ENCODE measurements at places on chromosomes 13 and 19. TPM values are rescaled to one million over a fixed set of nuclear protein-coding genes. Genes with fewer than 3 reads are reported as not detected.

DNA sequence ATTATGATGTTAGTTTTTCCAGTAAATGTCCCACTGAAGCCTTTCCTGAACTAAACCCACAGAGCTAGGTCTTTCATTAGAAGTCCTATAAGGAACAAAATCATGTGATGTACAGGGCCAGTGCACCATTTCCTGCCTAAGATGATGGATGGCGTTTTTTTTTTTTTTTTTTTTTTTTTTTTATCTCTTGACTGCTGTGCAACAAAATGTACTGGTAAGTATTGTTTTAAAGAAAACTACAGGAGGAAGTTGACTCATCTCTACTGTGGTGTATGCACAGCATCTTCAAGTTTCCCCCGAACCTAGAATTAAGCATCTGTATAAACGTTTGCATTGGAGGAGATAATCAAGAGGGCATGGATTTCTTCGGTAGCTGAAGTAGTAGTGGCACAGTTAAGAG lies 197.5 kb downstream of the NBEA start:
- H3K27ac ChIP-seq: no peak overlapping the region
- peaks cover 14% of the 10 kb centered on the region for H3K4me1 ChIP-seq
- no peak for DNase-seq

DNA sequence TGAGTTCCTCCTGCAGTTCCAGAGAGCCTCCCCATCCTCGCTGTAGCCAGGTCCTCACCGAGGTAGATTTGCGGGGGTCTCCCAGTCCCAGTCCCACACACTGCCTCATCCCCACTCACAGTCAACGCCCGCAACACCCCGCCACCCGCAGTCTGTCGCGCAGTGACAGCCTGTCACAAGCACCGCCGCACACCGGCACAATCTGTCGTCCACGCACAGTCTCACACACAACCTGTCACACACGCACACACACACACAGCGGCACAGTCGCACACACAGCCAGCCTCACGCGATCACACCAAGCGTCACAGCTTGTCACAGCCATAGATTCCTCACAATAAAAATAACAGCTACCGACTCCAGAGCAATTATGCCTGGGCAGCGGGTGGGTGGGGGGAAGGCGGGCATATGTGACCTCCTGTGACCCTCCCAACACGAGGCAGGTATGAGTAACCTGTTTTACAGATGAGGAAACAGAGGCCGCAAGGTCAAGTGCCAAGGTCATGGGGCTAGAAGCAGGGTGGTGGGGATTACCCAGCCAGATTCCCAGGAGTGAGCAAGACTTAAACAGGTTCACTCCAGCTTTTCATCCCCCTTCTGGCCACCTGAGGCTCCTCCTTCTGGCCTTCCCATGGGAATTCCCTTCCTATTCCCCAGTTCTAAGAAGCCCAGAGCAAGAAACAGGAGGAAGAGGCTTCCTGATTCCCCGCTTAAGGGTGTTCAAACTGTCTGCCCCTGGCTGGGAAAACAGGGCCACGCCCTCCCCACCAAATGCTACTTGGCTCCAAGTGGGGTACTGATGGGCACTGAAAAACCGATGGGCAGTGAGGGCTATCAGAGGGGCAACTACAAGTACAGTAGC lies 13.9 kb downstream of the NFIX start:
- H3K36me3 ChIP-seq: peaks cover 2% of the 10 kb centered on the region
- peaks cover 16% of the 10 kb centered on the region for H3K4me1 ChIP-seq
- no peak for DNase-seq
- H3K27me3 ChIP-seq: peaks cover 51% of the 10 kb centered on the region
- H3K4me3 ChIP-seq: no peak overlapping the region

GRCh38 chr19:2490659-2491058 lies 14.7 kb downstream of the GADD45B start:
- no peaks in the 10 kb centered on the region for H3K36me3 ChIP-seq
- no peak overlapping the region for H3K27ac ChIP-seq
- no peak for DNase-seq
- peaks cover 60% of the 10 kb centered on the region for H3K27me3 ChIP-seq
- no peak overlapping the region for H3K4me3 ChIP-seq

GRCh38 chr13:34570698-34571353 lies 371.2 kb upstream of the NBEA start:
- DNase-seq: no peak
- no peaks in the 10 kb centered on the region for H3K36me3 ChIP-seq
- no peaks in the 10 kb centered on the region for H3K27me3 ChIP-seq
- no peaks in the 10 kb centered on the region for H3K4me1 ChIP-seq

DNA sequence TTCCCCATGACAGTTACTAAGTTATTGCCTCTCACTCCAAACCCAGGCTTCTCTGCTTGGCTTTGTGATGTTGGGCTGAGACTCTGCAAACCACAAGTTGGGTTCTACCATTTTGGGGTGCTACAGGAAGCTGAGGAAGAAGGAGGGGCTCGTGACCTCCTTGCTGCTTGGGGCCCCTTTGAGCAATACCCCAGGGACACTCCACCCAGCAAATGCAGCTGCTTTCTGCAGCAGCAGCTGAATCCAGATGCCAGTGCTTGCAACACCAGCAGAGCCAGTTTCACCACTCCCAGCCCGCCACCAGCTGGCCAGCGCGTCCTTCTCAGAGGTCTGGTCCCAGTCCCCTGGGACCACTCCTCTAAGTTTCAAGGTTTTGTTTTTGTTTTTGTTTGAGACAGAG lies 22.0 kb upstream of the UBAC2 start:
- H3K27ac ChIP-seq: no peak overlapping the region
- peaks cover 5% of the 10 kb centered on the region for H3K27me3 ChIP-seq
- no peak for DNase-seq
- no peak overlapping the region for H3K4me3 ChIP-seq
- peaks cover 29% of the 10 kb centered on the region for H3K4me1 ChIP-seq
- peaks cover 8% of the 10 kb centered on the region for H3K36me3 ChIP-seq

GRCh38 chr13:51590971-51591627 lies 6.8 kb downstream of the WDFY2 start:
- no peak overlapping the region for H3K4me3 ChIP-seq
- no peak overlapping the region for H3K27ac ChIP-seq
- no peak for DNase-seq
- peaks cover 20% of the 10 kb centered on the region for H3K36me3 ChIP-seq
- H3K4me1 ChIP-seq: peaks cover 44% of the 10 kb centered on the region

DNA sequence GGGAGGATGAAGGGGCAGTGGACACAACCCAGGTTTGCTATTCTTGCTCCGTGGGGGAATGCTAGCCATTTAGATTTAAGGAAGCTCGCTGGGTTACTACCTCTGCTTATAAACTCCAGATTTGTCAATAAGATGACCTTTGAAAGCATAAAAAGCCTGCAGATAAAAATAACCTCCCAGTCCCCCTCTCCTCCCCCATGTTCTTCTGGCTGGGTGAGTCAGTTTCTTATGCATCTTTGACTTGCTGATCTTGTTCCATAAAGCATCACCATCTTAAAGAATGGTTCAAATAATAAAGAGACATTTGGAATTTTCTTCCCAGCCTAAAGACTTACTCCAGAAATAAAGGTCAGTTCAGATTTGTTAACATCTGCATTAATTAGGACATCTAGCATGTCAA lies 118.3 kb upstream of the RNF113B start:
- DNase-seq: no peak
- no peaks in the 10 kb centered on the region for H3K36me3 ChIP-seq
- H3K4me1 ChIP-seq: no peaks in the 10 kb centered on the region
- no peak overlapping the region for H3K4me3 ChIP-seq
- peaks cover 11% of the 10 kb centered on the region for H3K27me3 ChIP-seq

GRCh38 chr13:46839399-46839798 lies 42.4 kb upstream of the ESD start:
- no peaks in the 10 kb centered on the region for H3K36me3 ChIP-seq
- no peak overlapping the region for H3K4me3 ChIP-seq
- DNase-seq: no peak

GRCh38 chr13:67772807-67773453 lies 542.8 kb upstream of the PCDH9 start:
- no peaks in the 10 kb centered on the region for H3K27me3 ChIP-seq
- H3K4me1 ChIP-seq: no peaks in the 10 kb centered on the region
- no peak overlapping the region for H3K27ac ChIP-seq
- H3K4me3 ChIP-seq: no peak overlapping the region
- no peaks in the 10 kb centered on the region for H3K36me3 ChIP-seq
- no peak for DNase-seq

DNA sequence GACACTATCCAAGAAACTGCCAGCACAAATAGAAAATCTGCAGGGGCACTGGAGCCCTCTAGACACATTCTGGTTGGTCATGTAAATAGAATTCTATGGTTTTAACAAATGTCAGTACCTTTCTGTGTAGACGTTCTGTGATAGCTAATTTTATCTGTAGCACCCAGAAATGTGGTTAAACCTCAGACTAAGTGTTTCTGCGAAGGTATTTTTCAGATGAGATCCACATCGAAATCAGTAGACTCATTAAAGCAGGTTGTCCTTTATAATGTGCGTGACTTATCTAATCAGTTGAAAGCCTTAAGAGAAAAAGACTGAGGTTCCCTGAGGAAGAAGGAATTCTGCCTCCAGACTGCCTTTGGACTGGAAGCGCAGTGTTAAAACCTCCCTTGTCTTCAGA lies 922.9 kb downstream of the EFNB2 start:
- no peaks in the 10 kb centered on the region for H3K36me3 ChIP-seq
- DNase-seq: no peak
- no peaks in the 10 kb centered on the region for H3K27me3 ChIP-seq
- no peak overlapping the region for H3K4me3 ChIP-seq
- H3K27ac ChIP-seq: no peak overlapping the region

DNA sequence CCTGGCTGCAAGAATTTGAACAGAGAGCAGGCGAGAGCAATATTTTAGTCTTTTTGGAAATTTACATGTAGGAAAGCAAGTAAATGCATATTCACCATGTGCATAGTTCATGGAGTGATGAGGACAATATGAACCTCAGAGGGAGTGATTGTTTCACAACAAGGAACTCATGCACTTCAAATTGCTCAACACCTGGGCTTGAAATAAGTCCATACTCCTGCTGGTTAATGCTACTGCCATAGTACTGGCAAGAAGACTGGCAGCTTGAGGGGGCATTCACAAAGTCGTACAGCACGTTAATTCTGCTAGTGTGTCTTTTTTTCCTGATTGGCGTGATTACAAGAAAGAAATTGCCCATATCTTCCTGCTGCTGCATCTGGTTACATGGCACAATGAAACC lies 267.6 kb downstream of the PCDH17 start:
- H3K4me3 ChIP-seq: no peak overlapping the region
- no peaks in the 10 kb centered on the region for H3K27me3 ChIP-seq
- H3K27ac ChIP-seq: no peak overlapping the region

- DNase-seq: no peak
- H3K27me3 ChIP-seq: peaks cover 4% of the 10 kb centered on the region
- no peaks in the 10 kb centered on the region for H3K36me3 ChIP-seq
- no peak overlapping the region for H3K27ac ChIP-seq
These were observed 37.5 kb upstream of the POMP start for GRCh38 chr13:28621449-28621848.

- H3K4me1 ChIP-seq: peaks cover 6% of the 10 kb centered on the region
- no peak overlapping the region for H3K4me3 ChIP-seq
- H3K36me3 ChIP-seq: no peaks in the 10 kb centered on the region
- DNase-seq: no peak
- no peak overlapping the region for H3K27ac ChIP-seq
- H3K27me3 ChIP-seq: peaks cover 25% of the 10 kb centered on the region
These were observed 47.5 kb downstream of the SOX21 start for GRCh38 chr13:94664889-94665288.

DNA sequence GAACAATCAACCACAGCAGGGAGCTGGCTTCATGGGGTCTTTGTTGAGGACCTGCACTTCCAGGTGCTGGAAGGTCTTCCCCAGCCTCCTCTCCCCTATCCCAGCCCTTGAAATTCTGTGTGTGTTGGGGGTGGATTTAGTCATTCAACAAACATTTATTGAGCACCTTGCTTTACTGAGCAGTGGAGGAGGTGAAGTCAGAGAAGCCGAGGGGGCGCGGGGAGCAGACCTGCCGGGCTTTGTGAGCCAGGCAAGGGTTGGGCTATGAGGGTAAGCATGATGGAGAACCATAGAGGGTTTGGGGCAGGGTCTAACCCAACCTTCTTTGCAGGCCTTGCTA lies 3.5 kb upstream of the C19orf85 start:
- no peak overlapping the region for H3K4me3 ChIP-seq
- peaks cover 6% of the 10 kb centered on the region for H3K4me1 ChIP-seq
- no peak overlapping the region for H3K27ac ChIP-seq
- no peaks in the 10 kb centered on the region for H3K36me3 ChIP-seq
- peaks cover 2% of the 10 kb centered on the region for H3K27me3 ChIP-seq

DNA sequence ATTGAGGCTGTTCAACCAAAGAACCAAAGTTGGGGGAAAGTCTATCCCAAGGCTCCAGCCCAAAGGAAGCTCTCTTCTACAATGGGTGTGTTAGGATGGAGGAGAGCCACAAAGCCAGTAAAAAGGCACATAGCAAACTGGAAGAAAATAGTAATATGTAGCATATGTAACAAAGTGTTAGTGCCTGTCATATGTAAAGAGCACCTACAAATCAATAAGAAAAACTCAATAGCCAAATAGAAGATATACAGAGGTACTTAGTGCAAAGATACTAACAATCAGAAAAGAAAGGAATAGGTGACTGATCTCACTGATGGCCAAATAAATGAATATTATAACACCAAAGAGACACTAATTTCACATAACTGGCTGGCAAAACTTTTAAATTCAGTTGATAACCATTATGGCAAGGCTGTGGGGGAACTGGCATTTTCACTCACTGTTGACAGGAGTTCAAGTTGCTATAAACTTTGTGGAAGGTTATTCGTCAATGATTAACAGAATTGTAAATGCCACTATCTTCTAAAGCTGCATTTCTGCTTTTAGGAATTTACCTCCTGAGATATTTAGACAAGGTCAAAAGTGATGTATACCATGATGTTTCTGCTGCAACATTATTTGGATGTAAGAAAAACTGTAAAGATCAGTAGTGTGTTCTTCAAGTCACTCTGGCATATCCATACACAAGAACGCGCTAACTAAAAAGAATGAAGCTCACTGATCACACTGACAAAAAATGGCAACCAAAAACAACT lies 110.8 kb downstream of the GNG7 start:
- H3K27me3 ChIP-seq: peaks cover 22% of the 10 kb centered on the region
- H3K36me3 ChIP-seq: no peaks in the 10 kb centered on the region
- no peak overlapping the region for H3K4me3 ChIP-seq
- no peaks in the 10 kb centered on the region for H3K4me1 ChIP-seq
- H3K27ac ChIP-seq: no peak overlapping the region
- DNase-seq: no peak

- DNase-seq: no peak
- peaks cover 69% of the 10 kb centered on the region for H3K36me3 ChIP-seq
- H3K27ac ChIP-seq: peak overlapping the region; percentile 55
- no peaks in the 10 kb centered on the region for H3K27me3 ChIP-seq
- H3K4me3 ChIP-seq: no peak overlapping the region
These were observed 105.0 kb downstream of the STK24 start for GRCh38 chr13:98471934-98472333.

OR10H1 gene
- not detected for total RNA-seq

USF2 gene
- 164 TPM for total RNA-seq

FCAR gene
- total RNA-seq: not detected

WTIP gene
- total RNA-seq: 0.55 TPM
